ENCODE measurements at places on chromosomes 6 and 20.

- H3K27ac ChIP-seq, result no peak overlapping the region
- peak overlapping the region; percentile 11 for H3K4me3 ChIP-seq
- H3K4me1 ChIP-seq, result peaks cover 23% of the 10 kb centered on the region
- H3K27me3 ChIP-seq, result peaks cover 10% of the 10 kb centered on the region
- peaks cover 4% of the 10 kb centered on the region for H3K36me3 ChIP-seq
- DNase-seq, result no peak
Measured at GRCh38 chr6:113855500-113856374, 1.4 kb upstream of the MARCKS start.

DNA sequence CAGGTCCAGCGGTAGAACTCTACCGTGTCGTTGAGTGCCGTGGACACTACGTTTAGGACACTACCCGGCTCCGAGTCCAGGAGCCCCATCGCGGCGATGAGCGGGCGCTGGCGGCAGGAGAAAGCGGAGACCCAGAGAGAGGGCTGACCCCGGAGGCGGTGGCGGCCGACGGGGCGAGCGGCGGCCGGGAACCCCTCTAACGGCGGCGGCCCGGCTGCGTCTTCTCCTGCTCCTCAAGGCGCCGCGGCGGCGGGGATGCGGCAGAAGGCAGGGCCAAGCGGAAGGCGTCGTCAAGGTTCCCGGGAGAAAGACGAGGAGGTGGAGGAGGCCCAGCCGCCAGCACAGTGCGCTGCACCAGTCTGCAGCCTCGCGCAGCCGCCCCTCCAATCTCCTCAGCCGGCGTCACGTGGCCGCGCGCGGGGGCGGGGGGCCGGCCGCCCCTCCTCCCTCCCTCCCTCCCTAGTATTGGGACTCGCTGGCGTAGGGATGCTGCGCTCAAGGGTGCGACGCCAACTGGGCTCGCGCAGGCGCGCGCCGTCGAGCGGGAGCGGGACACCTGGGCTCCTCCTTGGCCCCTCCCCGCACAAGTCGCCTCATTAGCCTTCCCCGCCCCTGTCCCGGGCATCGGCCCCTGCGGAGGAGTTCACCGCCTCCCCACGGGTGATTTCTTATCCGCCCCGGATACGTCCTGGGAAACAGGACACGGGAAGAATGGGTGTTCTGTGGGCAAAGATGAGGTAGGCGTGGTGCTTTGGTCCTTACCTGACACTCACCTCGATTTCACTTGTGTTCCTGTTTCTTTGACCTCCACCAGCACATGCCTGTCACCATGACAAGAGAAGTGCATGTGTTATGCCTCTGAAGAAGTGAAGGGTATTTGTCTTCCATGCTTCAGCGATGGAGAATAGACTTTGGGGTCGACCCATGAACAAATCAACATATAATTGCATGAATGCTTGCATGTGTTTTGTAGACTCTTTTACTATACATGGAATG is at the start of gene ELOVL4:
ELOVL4 (minus strand) TSS at position 363 of the 996 bp plus-strand sequence; CDS start at position 89, 274 bp downstream.
- H3K36me3 ChIP-seq, result no peaks in the 10 kb centered on the region
- peaks cover 42% of the 10 kb centered on the region for H3K27me3 ChIP-seq
- H3K4me1 ChIP-seq, result peaks cover 16% of the 10 kb centered on the region
- H3K27ac ChIP-seq, result no peak within 1 kb of the TSS
- DNase-seq, result peak; percentile 64

GRCh38 chr6:43428112-43428570 is 800 bp downstream of the ABCC10 start:
- H3K36me3 ChIP-seq, result peaks cover 8% of the 10 kb centered on the region
- H3K4me3 ChIP-seq, result peak overlapping the region; percentile 94
- no peak for DNase-seq
- H3K4me1 ChIP-seq, result peaks cover 26% of the 10 kb centered on the region

- no peak overlapping the region for H3K4me3 ChIP-seq
- peaks cover 15% of the 10 kb centered on the region for H3K27me3 ChIP-seq
- DNase-seq, result peak; percentile 49
- H3K27ac ChIP-seq, result no peak overlapping the region
Measured at GRCh38 chr6:13273931-13274706, 54.2 kb downstream of the TBC1D7 start.

GRCh38 chr20:24254480-24254879 is 214.9 kb upstream of the SYNDIG1 start:
- no peak overlapping the region for H3K27ac ChIP-seq
- peaks cover 9% of the 10 kb centered on the region for H3K27me3 ChIP-seq
- DNase-seq, result no peak
- no peaks in the 10 kb centered on the region for H3K36me3 ChIP-seq

GRCh38 chr6:37547564-37548061 is 47.9 kb upstream of the CCDC167 start:
- H3K36me3 ChIP-seq, result no peaks in the 10 kb centered on the region
- no peak overlapping the region for H3K4me3 ChIP-seq
- H3K27ac ChIP-seq, result peak overlapping the region; percentile 59
- H3K27me3 ChIP-seq, result peaks cover 29% of the 10 kb centered on the region
- peak; percentile 38 for DNase-seq
